NCI-H524 (cell line): ENCODE measurements at places on chromosomes 6 and 20.

DNA sequence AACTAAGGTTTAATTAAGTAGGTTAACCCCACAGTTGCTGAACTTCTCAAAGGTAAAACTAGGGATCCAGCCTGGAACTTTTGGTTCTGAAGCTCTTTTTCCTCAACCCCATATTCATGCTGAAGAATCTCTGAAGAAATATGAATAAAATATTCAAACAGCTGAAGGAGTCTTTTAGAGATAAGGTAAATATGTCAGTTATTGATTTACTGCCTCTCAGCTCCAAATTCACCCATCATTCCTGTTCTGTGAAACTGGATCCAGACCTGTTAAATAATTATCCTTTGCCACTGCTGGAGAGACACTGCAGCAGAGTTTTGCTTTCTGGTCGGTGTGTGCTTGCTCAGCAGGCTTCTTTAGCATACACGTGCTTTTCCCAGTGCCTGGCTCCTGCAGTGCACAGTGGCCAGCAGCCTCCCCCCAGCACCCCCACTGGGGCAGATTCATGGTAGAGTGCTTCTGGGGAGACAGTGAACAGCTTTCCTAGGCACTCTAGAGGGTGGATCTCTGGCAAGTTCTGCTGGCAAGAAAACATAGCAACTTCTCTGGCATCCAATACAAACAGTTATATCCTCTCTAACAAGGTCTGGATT is 62.0 kb upstream of the BCLAF1 start:
- no peak for DNase-seq

DNA sequence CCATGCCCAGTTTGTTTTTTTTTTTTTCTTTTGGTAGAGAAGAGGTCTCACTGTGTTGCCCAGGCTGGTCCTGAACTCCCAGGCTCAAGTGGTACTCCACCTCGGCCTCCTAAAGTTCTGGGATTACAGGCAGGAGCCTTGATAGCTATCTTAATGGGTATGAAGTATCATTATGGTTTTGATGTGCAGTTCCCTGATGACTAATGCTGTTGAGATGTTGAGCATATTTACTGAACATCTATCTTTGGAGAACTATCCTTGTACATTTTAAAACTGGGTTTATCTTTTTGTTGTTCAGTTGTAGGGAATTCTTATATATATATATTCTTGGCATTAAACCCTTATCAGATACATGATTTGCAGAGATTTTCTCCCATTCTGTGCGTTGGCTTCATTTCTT is 21.4 kb upstream of the MYL9 start:
- no peak for DNase-seq

- no peak for DNase-seq
These were observed 637 bp downstream of the TRPC4AP start for GRCh38 chr20:35091816-35092523.

DNA sequence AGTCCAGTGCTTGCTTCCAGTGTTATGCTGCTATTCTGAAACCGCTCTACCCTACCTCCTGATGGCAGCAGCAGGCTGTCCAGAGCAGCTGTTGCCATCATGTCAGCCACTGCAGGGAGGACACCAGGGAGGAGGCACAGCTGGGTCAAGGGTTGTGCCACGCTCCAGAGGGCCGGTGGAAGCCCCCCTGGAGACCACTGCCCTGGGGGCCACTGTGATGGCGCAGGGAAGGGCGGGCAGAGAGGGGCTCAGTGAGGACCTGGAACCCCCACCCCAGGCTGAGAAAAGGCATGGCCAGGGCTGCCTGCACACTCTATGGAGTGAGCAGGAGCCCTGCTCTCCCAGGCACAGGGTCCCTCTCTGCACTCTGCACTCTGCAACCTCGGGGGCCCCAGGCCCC is 271.3 kb upstream of the BTBD3 start:
- DNase-seq, result no peak

GRCh38 chr20:58148891-58149290 is 79.6 kb downstream of the ANKRD60 start:
- no peak for DNase-seq
